ENCODE measurements at places on chromosomes 1 and 21. TPM values are rescaled to one million over a fixed set of nuclear protein-coding genes. Genes with fewer than 3 reads are reported as not detected.

GRCh38 chr1:96990136-96990535 lies 268.6 kb downstream of the PTBP2 start:
- no peaks in the 10 kb centered on the region for H3K36me3 ChIP-seq
- H3K27me3 ChIP-seq: no peaks in the 10 kb centered on the region
- DNase-seq: no peak
- H3K27ac ChIP-seq: no peak overlapping the region

- H3K27ac ChIP-seq: peak overlapping the region; percentile 42
- H3K36me3 ChIP-seq: no peaks in the 10 kb centered on the region
Measured at GRCh38 chr21:42337830-42338728, 12.7 kb downstream of the TFF2 start.

GRCh38 chr1:202170726-202171125 lies 10.3 kb upstream of the PTPN7 start:
- H3K27ac ChIP-seq: no peak overlapping the region
- no peaks in the 10 kb centered on the region for H3K36me3 ChIP-seq
- peaks cover 12% of the 10 kb centered on the region for H3K4me1 ChIP-seq
- no peaks in the 10 kb centered on the region for H3K27me3 ChIP-seq
- DNase-seq: no peak

GRCh38 chr1:118188411-118188810 lies 3.4 kb upstream of the SPAG17 start:
- H3K36me3 ChIP-seq: no peaks in the 10 kb centered on the region
- no peak overlapping the region for H3K4me3 ChIP-seq
- H3K27me3 ChIP-seq: no peaks in the 10 kb centered on the region

GRCh38 chr1:247090455-247090854 lies 11.8 kb upstream of the ZNF670 start:
- H3K36me3 ChIP-seq: no peaks in the 10 kb centered on the region
- no peaks in the 10 kb centered on the region for H3K27me3 ChIP-seq
- no peak overlapping the region for H3K4me3 ChIP-seq
- H3K4me1 ChIP-seq: no peaks in the 10 kb centered on the region
- H3K27ac ChIP-seq: no peak overlapping the region
- DNase-seq: no peak

- H3K4me1 ChIP-seq: no peaks in the 10 kb centered on the region
- H3K27ac ChIP-seq: no peak overlapping the region
- H3K27me3 ChIP-seq: peaks cover 4% of the 10 kb centered on the region
- DNase-seq: no peak
Measured at GRCh38 chr1:197843401-197843800, 59.0 kb upstream of the C1orf53 start.

- H3K27me3 ChIP-seq: no peaks in the 10 kb centered on the region
- no peaks in the 10 kb centered on the region for H3K36me3 ChIP-seq
- no peak overlapping the region for H3K27ac ChIP-seq
- H3K4me1 ChIP-seq: no peaks in the 10 kb centered on the region
- DNase-seq: no peak
- H3K4me3 ChIP-seq: no peak overlapping the region
Measured at GRCh38 chr1:107530543-107530942, 389.7 kb downstream of the NTNG1 start.

GRCh38 chr21:16308269-16308668 lies 578.5 kb downstream of the USP25 start:
- no peaks in the 10 kb centered on the region for H3K27me3 ChIP-seq
- H3K36me3 ChIP-seq: no peaks in the 10 kb centered on the region
- DNase-seq: no peak
- no peak overlapping the region for H3K4me3 ChIP-seq

DNA sequence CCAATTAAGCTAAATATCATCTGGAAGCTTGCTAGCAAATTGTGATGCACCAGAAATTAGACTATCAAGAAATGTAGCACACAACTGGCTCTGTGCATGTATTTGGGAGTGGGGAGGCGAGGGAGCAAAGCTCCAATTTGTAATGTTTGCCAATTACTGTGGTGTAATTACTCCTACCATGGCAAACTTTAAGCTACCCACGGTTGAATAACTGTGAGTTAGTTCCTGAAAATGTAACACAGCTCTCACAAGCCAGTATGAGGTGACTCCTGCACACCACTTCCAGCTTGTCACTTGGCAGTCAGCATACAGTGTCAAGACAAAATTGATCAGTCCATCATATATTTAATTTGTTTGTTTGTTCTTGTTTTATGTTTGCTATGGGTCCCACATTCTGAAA lies 141.2 kb downstream of the TM2D1 start:
- no peak for DNase-seq
- no peaks in the 10 kb centered on the region for H3K27me3 ChIP-seq
- H3K27ac ChIP-seq: no peak overlapping the region
- H3K4me3 ChIP-seq: no peak overlapping the region
- H3K4me1 ChIP-seq: no peaks in the 10 kb centered on the region

GRCh38 chr1:228332797-228333738 lies 73.6 kb downstream of the TRIM11 start:
- H3K27ac ChIP-seq: no peak overlapping the region
- no peaks in the 10 kb centered on the region for H3K4me1 ChIP-seq
- H3K27me3 ChIP-seq: no peaks in the 10 kb centered on the region
- no peaks in the 10 kb centered on the region for H3K36me3 ChIP-seq

- no peak overlapping the region for H3K27ac ChIP-seq
- no peak overlapping the region for H3K4me3 ChIP-seq
- H3K36me3 ChIP-seq: no peaks in the 10 kb centered on the region
- peaks cover 6% of the 10 kb centered on the region for H3K4me1 ChIP-seq
- peaks cover 10% of the 10 kb centered on the region for H3K27me3 ChIP-seq
Measured at GRCh38 chr21:42819861-42820615, 59.3 kb downstream of the WDR4 start.

GRCh38 chr1:236471653-236472052 lies 52.1 kb upstream of the LGALS8 start:
- H3K4me1 ChIP-seq: no peaks in the 10 kb centered on the region
- no peaks in the 10 kb centered on the region for H3K27me3 ChIP-seq
- H3K27ac ChIP-seq: no peak overlapping the region
- no peaks in the 10 kb centered on the region for H3K36me3 ChIP-seq
- H3K4me3 ChIP-seq: no peak overlapping the region

GRCh38 chr1:100463791-100464424 lies 74.0 kb upstream of the GPR88 start:
- H3K27me3 ChIP-seq: no peaks in the 10 kb centered on the region
- H3K36me3 ChIP-seq: no peaks in the 10 kb centered on the region
- H3K4me3 ChIP-seq: no peak overlapping the region
- H3K4me1 ChIP-seq: no peaks in the 10 kb centered on the region
- peak; percentile 81 for DNase-seq

- H3K4me3 ChIP-seq: no peak overlapping the region
- H3K36me3 ChIP-seq: no peaks in the 10 kb centered on the region
- DNase-seq: no peak
- peaks cover 52% of the 10 kb centered on the region for H3K4me1 ChIP-seq
- peaks cover 25% of the 10 kb centered on the region for H3K27me3 ChIP-seq
Measured at GRCh38 chr1:115336741-115337140, 1.3 kb downstream of the NGF start.

DNA sequence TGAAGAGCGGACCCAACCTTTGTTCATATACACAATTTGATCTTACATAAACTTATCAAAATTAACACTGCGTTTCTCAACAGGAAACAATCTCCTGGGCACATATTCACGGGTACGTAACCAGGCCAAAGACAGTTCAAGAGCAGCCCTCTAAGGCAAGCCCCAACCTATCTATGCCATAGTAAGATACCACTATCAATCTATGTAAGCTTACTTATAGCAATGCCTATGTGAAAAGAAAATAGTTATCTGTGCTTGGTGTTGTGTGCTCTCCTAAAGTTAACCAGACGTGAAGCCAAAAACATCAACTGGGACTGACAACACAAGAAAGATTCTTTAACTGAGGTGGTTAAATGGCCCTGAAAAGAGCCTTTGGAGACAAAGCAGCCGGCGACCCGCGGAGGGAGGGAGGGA lies 49.4 kb upstream of the BOLA1 start:
- peak overlapping the region; percentile 72 for H3K27ac ChIP-seq
- peaks cover 4% of the 10 kb centered on the region for H3K36me3 ChIP-seq
- H3K27me3 ChIP-seq: no peaks in the 10 kb centered on the region
- peaks cover 31% of the 10 kb centered on the region for H3K4me1 ChIP-seq
- peak; percentile 60 for DNase-seq
- peak overlapping the region; percentile 48 for H3K4me3 ChIP-seq

GRCh38 chr1:54245501-54245900 lies 45.5 kb downstream of the MRPL37 start:
- no peak overlapping the region for H3K4me3 ChIP-seq
- H3K27ac ChIP-seq: peak overlapping the region; percentile 15
- peaks cover 17% of the 10 kb centered on the region for H3K4me1 ChIP-seq

DNA sequence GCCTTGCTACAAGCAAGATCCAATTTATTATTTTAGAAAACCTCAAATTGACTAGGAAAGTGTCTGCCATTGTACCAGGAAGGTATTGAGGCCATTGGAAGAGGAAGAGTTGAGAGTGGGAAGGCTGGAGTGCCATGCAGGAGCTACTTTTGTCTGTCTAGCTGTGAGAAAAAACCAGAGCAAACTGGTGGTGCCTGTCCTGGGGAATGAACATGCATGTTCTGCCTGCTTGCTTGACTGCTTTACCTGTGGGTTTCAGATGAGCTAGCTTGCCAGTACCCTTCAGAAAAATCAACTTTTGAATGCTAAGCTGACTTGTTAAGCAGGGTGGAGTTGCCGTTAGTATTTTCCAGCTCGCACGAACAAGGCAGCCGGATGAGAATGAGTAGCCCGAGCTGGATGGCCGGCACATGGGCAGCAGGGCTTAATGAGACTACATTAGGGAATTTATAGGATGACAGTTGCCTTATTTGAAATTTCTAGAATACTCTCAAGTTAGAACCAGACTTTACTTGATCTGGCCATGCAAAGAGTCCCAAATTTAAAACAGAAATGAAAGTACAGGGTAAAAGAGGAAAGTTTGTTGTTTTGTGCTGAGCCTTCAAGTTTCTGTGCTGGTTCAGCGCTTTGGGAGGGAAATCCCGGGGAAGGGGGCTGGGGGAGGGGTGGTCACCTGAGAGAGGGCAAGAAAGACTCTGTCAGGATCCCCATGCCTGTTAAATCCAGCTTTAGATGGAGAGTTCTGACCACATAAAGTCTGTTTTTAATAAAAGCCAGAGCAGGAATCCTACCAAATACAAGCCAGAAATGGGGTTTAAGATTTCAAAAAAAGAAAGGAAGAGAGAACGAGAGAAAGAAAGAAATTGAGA lies 29.6 kb upstream of the C1orf105 start:
- H3K4me3 ChIP-seq: no peak overlapping the region
- H3K4me1 ChIP-seq: peaks cover 16% of the 10 kb centered on the region
- DNase-seq: peak; percentile 46
- peak overlapping the region; percentile 57 for H3K27ac ChIP-seq
- H3K27me3 ChIP-seq: no peaks in the 10 kb centered on the region
- no peaks in the 10 kb centered on the region for H3K36me3 ChIP-seq

GRCh38 chr1:205064301-205064700 lies 20.0 kb downstream of the TMEM81 start:
- no peaks in the 10 kb centered on the region for H3K36me3 ChIP-seq
- DNase-seq: no peak
- H3K27ac ChIP-seq: no peak overlapping the region
- no peak overlapping the region for H3K4me3 ChIP-seq

- no peaks in the 10 kb centered on the region for H3K27me3 ChIP-seq
- peaks cover 8% of the 10 kb centered on the region for H3K4me1 ChIP-seq
- H3K36me3 ChIP-seq: no peaks in the 10 kb centered on the region
Measured at GRCh38 chr1:51523931-51524330, 4.9 kb upstream of the EPS15 start.

GRCh38 chr1:93519199-93519829 lies 71.4 kb downstream of the FNBP1L start:
- DNase-seq: no peak
- H3K27me3 ChIP-seq: no peaks in the 10 kb centered on the region
- H3K36me3 ChIP-seq: no peaks in the 10 kb centered on the region
- no peak overlapping the region for H3K27ac ChIP-seq
- no peak overlapping the region for H3K4me3 ChIP-seq

GRCh38 chr1:231334079-231334666 lies 3.5 kb downstream of the EXOC8 start:
- H3K36me3 ChIP-seq: peaks cover 9% of the 10 kb centered on the region
- H3K27ac ChIP-seq: no peak overlapping the region
- peaks cover 51% of the 10 kb centered on the region for H3K4me1 ChIP-seq

- no peak overlapping the region for H3K27ac ChIP-seq
- H3K4me1 ChIP-seq: no peaks in the 10 kb centered on the region
- no peak overlapping the region for H3K4me3 ChIP-seq
- DNase-seq: peak; percentile 71
- H3K27me3 ChIP-seq: no peaks in the 10 kb centered on the region
Measured at GRCh38 chr1:99590578-99591209, 55.2 kb upstream of the PALMD start.

GRCh38 chr1:113534875-113535274 lies 144.6 kb downstream of the MAGI3 start:
- no peaks in the 10 kb centered on the region for H3K4me1 ChIP-seq
- no peaks in the 10 kb centered on the region for H3K27me3 ChIP-seq
- no peak overlapping the region for H3K4me3 ChIP-seq
- no peak for DNase-seq

Gene PLK3
- 0.58 TPM for total RNA-seq

Gene PLPP3
- total RNA-seq: 64.7 TPM

Gene SLFNL1
- not detected for total RNA-seq

Gene PUM1
- 69.6 TPM for total RNA-seq

Gene LRRC8B
- total RNA-seq: 15.2 TPM

Gene C1orf94
- not detected for total RNA-seq

Gene IGSF9
- 15.6 TPM for total RNA-seq

Gene RPTN
- not detected for total RNA-seq

Gene NPHS2
- not detected for total RNA-seq

Gene VCAM1
- total RNA-seq: not detected
